EL (cell line): ENCODE measurements at places on chromosomes 12 and 14.

DNA sequence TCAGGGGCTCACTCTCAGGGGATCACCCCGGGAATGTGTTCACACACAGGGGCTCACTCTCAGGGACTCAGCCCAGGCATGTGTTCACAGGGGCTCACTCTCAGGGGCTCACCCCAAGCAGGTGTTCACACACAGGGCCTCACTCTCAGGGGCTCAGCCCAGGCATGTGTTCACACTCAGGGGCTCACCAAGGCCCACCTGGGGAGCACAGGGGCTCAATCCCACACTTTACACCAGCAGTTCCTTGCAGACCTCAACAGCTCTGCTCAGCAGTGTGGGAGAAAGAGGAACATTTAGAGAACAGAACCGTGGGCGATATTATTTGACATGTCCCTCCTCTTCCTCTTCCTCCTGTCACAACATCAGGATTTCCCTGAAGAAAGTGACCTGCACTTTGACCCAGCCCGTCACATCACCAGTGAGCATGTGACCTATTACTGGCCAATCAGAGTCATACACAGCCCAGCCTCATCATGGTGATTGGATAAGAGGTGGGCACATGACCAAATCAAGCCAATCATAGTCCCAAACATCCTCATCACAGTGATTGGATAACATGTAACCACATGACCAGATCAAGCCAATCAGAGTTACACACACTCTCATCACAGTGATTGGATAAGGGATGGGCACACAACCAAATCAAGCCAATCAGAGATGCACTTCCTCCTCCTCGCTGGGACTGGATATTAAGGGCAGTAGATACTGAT, 359.4 kb upstream of the SFSWAP start:
- no peak for DNase-seq

DNA sequence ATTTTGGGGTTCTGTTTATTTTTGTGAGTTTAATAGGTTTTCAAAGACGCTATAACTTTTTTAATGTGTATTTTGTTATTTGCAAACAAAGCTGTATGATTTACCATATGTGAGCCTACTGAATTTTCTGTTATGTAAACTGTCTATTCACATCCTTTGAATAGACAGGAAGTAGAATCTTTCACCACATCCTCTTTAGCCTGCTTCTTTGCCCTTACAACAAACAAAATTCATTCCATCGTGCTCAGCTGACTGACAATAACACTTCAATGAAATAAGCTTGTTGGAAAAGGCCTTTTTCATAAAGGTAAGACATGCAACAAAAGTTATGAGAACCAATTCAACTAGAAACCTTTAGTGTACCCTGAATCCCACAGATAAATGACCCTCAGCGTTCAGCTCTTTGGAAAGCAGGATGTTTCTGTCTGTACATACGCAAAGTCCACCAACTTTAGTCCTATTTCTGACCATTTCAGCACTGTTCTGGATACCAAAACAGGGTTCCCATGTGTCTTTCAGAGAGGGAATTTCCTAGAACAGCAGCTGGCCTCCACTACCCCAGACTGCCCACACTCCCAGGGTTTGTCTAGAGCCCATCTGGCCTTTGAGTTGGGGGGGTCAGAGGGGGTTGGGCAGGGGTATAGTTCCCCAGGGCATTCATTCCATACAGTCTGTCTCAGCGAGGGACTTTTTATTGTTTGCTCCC, 71.3 kb downstream of the DUSP6 start:
- DNase-seq, result peak; percentile 4

- DNase-seq, result no peak
These were observed 65.8 kb upstream of the STK38L start for GRCh38 chr12:27178255-27178654.

- no peak for DNase-seq
These were observed 83.0 kb downstream of the LRRC9 start for GRCh38 chr14:60002819-60003492.
